ENCODE measurements at places on chromosomes 7 and 10.
A peak's percentile ranks its signal among the peaks of the same experiment; 100 is the strongest.

GRCh38 chr7:21253740-21254687 lies 173.9 kb upstream of the SP4 start:
- DNase-seq, result peak; percentile 67

DNA sequence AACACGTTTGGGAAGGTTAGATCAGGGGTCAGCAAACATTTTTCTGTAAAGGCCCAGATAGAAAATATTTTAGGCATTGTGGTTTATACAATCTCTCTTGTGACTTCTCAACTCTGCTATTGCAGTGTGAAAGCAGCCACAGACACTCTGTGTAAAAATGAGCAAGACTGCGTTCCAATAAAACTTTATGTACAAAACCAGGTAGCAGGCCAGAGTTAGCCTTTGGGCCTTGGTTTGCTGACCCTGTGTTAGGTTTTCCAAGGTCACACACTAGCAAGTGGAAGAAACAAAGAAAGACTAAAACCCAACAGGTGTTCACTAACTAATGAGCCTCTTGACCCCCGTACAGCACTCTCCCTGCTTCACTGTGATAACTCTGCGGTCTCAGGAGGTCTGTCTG lies 14.9 kb upstream of the PAXIP1 start:
- no peak for DNase-seq

DNA sequence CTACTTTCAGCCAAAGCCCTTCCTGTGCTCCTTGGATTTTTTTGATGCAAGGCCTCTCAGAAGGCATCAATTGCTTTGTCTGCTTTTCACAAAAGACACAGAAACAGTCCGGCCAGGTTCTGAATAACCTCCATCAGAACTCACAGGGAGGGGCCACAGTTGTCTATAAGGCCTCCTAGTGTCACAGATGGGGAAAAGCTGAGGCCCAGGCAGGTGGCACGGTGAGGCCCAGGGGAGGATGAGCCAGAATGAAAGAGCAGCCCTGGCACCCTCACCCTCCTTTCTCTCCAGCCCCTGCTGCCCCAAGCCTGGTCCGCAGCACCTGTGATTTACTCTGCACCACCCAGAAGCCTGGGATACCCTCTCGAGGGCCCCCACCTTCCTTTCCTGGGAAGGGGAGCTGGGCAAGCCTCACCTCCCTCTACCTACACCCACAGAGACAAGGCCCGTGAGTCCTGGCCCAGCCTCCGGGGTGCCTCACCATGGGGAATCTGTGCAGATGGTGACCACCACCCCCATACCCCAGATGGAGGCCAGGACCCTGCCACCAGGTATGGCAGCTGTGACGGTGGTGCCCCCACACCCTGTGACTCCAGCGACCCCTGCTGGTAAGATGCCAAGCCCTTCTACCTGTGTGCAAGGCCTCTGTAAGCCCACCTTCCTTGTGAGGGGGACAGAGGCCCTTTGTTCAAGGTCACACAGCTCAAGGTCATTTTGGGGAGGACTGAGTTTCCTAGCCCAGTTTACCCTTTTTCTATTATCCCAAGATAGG lies 26.2 kb upstream of the ZNF467 start:
- DNase-seq, result no peak

DNA sequence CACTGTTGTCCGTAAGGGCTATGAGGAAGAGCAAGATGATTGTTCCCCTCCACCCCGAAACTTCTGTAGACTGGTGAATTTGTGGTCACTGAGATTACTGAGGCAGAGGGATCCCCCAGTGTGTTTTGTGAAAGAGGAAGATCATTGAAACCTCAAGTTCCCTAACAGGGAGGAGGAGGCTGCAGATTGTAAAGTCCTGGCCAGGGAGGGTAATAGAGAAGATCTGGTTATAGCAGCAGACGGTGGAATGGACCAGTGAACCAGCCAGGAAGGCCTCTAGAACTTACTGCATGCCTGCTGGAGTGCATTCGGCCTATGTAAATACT lies 31.1 kb downstream of the LMTK2 start:
- DNase-seq, result no peak

DNA sequence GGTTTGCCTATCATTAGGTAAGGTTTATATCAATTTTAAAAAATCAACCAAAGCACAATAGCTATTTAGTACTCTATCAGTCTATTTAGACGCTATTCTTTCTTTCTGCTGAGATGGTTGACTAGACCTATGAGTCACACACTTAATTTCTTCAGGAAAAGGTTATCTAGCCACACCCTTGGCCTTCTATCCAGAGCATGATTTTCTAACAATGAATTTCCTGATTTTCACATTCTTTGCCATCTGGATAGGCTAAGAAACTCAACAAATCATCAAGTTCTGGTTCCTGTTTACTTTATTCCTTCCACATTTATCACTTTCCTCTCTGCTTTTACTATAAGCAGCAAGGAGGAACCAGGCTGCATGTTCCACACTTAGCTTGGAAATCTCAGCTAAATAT lies 8.1 kb downstream of the PRPS1L1 start:
- DNase-seq, result peak; percentile 67

DNA sequence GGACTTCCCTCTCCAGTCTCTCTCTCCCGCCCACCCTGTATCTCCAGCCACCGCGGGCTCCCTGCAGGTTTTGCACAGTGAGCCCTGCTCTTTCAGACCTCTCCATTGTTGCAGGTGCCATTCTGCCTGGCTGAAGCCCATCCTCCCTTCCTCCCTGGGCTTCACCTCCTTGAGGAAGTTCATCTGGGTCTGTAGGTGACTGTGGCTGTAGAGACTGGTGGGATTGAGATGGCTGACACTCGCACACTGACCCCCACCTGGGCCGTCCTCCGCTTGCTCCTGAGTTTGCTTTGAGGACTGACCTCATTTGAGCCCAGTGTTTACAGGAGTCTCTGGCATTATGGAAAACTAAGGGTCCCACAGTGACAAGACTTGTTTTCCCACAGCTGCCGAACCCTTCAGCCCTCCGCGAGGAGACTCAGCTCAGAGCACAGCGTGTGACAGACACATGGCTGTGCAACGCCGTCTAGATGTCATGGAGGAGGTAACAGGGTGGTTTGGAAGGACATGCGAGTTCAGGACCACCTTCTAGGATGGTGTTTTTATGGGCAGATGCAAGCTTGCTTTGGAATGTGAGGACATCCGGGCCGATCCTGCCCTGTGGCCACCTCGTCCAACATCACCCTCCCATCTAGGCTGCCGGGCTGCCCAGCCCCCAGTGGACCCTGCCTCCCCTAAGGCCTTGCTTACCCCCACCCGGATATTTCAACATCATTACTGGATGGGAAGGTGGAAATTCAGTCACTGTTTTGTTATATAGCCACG lies 9.3 kb downstream of the PLAC9 start:
- no peak for DNase-seq

GRCh38 chr10:74238031-74238431 lies 87.0 kb downstream of the ADK start:
- peak; percentile 52 for DNase-seq

- DNase-seq, result no peak
Observed at GRCh38 chr10:20256969-20257368, 440.7 kb downstream of the PLXDC2 start.

DNA sequence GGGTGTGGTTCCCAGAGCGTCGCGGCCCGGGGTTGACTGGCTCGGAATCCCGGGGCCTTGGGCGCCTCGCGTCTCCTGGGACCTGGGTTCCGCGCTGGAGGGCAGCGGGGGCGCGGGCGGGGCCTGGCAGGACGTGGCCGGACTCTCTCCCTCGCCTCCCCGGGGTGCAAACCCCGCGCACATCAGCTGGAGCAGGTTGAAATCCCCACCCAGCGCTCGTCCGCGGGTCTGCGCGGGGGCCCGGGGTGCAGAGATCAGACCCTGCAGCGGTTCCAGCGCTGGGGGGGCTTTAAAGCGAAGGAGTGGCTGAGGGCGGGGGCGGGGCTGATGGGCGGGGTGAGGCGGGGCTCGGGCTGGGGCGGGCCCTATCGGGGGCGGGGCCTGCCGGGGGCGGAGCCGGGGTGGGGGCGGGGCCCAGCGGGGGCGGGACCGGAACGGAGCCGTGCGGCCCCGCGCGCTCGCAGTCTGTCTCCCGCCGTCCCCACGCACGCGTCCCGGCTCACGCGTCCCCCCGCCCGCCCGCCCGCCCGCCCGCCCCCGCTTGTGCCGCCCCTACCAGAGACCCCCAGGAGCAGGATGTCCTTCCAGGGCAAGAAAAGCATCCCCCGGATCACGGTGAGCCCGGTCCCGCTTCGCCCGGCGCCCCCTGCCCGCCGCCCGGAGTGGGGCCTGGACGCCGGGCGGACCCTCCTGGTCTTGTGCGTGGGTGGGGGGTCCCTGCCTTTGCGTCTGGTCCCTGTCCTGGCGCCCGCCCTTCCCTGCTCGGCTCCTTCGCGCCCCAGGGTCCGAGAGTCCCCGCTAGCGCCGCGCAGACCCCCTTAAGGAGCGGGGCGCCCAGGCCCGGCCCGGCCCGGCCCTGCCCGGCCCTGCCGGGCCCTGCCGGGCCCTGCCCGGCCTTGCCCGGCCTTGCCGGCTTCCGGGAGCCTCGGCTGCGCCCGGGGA lies at the start of gene DPYSL4:
DPYSL4 (plus strand) TSS at position 461 of the 942 bp plus-strand sequence; CDS start at position 577, 116 bp downstream.
- DNase-seq, result no peak

DNA sequence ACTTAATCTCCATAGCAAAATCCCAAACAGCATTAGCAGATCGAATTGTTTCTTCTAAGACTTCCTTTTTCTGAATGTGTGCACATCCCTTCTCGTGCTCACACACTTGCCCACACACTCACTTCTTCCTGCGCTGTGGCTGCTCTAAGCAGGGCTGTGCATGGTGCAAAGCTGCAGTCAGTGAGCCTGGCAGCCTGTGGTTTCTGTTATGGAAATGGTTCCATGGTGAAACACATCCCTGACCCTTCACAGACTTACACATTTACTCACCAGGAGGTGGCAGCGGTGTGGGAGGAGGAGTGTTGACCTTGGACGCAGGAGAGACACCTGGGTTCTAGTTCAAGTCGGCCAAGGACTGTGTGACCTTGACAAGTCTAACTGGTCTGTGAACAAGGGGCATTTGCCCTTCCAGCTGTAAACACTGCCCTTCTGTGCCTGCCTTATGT lies 24.9 kb downstream of the MTURN start:
- peak; percentile 70 for DNase-seq

DNA sequence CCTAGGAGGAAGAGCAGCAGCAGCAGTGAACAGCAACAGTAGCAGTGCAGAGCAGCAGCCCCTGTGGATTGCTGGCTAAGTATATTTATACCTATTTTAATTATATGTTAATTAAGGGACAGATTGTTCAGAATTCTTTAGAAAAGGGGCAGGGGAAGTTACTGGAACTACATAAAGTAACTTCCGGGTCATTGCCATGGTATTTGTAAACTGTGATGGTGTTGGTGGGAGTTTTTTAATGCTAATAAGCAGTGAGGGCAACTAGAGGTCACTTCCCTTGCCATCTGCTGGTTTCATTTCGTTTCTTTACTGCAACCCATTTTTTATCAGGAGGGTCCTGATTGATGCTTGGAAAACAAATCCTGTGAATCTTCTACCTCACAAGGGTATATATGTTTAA lies 229.8 kb upstream of the PODXL start:
- DNase-seq, result no peak

DNA sequence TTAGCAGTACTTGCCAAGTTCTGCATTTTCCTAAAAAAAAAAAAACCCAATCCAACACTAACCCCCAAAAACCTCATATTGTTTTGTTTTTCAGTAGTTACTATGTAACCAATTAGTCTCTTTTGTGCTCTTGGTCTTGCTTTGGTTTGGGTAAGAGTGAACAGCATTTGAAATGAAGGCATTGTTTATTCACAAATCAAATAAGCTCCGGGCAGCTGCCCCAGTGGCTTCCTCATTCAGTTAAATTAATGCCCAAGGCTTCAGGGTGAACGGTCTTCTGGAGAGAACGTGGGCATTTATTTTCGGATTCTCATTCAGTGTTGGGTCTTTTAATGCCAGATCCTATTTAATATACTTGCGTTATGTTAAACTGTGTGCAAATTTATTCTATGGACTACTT lies 108.7 kb downstream of the GFRA1 start:
- no peak for DNase-seq

DNA sequence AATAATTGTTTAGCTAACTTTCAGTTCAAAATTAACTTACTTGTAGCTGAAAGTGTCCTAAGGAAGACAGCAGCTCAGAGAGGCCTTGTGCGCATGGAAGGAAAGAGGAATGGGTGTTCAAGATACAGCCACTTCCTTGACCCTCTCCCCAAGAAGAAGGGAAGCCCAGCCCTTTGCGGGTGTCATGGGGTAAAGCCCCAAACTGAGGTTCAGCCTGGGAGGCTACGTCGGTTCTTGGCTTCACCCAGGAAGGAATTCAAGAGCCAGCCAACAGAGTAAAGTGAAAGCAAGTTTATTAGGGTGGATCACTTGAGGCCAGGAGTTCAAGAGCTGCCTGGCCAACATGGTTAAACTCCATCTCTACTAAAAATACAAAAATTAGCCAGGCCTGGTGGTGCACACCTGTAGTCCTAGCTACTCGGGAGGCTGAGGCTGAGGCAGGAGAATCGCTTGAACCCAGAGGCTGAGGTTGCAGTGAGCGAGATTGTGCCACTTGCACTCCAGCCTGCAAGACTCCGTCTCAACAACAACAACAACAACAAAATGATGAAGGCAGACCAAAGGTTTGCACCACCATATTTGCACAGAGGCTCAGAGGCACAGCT lies 15.9 kb downstream of the GPRIN2 start:
- no peak for DNase-seq

GRCh38 chr7:47416492-47417480 lies 165.1 kb downstream of the TNS3 start:
- peak; percentile 40 for DNase-seq

GRCh38 chr7:30543813-30544525 lies 39.3 kb upstream of the GGCT start:
- peak; percentile 72 for DNase-seq

DNA sequence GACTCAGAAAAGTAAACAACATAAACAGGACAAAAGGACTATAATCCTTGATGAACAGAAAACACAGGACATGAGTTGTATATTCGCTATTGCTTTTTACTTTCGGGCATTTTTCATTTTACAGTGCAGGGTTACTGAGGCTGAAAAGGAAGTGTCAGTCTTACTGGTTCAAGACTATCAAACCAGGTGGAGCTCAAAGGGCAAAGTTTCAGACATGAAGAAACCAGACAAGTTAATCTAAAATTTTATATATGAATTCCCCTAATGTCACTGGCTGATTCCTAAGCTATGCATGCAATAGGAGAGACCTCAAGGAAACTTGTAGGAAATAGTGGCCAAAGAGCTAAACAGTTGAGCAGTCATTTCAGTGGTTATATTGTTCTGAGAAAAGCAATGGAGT lies 11.4 kb downstream of the TCAF1 start:
- no peak for DNase-seq

- DNase-seq, result peak; percentile 49
Observed at GRCh38 chr7:87506246-87507180, 31.0 kb upstream of the ABCB4 start.

DNA sequence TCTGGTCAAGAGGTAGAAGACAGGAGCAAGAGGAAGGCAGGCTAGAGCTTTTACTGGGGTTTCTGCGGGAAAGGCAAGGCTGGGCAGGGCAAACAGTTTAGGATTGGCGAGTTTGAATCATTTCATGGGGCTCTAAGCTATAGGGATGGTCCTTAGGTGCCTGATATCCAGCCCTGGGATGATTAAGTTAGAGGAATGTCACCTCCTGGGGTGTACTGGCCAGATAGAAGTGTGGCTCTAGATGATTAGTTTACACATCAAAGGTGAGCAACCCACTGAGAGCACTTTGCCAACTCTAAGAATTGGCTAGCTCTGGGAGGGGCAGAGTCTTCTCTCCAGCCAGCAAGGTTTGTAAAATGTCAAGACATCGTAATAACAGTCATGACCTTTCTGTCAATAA lies 52.4 kb downstream of the ZNF365 start:
- DNase-seq, result peak; percentile 86
